Stimulated activated CD8-positive, alpha-beta memory T cell treated with anti-CD3 and anti-CD28 coated beads, Interleukin-15, amount 100 ng/mL, for 48 hours (primary cell): ENCODE measurements at places on chromosomes 2 and 18.

DNA sequence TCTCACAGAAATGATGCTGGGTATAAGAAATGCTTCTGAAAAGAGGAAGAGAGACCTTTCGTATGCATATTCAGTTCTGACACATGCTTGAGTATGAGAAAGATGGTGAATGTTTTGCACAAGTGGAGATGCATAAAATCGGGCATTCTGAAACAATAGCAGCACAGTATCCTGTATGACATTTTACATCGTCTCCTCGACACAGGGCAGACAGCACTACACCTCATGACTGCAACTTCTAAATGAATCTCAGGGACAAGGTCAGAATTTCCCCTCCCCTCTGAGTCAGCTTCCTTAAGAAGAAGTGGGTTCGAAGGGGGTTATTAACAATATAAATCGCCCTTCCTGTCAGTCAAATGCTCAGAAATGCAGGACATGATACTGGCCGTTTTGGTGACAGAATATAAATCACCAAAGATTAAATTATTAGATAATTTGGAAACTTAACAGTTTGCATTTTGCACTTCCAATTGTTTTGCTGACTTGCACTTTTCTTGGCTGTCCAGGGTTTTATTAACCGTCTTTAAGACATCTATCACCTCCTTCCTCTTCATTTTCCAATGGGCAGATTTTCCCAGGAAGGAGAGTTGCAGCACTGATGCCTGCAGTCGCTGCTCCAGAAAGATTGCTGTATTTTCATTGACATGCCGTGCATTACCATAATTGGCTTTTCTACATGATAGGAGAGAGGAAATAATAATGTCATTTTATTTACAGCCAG, 57.2 kb downstream of the TSHZ1 start:
- DNase-seq: no peak

- no peak for DNase-seq
These were observed 25.9 kb downstream of the LRRC30 start for GRCh38 chr18:7256618-7257425.

DNA sequence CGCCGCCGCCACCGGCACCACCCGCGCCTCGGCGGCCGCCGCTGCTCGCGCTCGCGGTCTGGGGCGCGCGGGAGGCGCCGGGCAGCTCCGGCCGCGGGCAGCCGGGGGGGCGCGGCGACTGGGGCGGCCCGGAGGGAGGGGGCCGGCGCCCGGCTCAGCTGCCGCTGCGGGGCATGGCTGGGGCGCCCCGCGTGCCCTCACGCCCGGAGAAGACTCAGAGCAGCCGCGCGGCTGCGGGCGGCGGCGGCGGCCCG, 295 bp downstream of the GAREM1 start:
- no peak for DNase-seq

DNA sequence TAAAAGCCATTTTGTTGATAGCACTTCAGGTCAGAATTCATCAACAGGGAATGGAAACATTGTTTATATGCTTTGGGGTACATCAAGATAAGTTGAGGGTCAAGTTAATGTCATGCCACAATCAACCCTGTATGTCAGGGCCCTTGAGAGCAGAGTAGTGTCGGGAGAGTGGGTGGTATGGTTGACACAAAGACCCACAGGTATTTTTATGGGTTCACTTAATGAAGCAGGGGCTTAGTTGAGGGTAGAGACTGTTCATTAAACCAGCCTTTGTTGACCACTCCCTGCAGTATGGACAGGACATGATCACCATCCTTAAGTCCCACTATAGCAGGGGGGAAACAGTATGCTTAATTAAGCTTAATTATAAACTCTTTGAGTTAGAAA, 5.7 kb downstream of the RPL37A start:
- no peak for DNase-seq

DNA sequence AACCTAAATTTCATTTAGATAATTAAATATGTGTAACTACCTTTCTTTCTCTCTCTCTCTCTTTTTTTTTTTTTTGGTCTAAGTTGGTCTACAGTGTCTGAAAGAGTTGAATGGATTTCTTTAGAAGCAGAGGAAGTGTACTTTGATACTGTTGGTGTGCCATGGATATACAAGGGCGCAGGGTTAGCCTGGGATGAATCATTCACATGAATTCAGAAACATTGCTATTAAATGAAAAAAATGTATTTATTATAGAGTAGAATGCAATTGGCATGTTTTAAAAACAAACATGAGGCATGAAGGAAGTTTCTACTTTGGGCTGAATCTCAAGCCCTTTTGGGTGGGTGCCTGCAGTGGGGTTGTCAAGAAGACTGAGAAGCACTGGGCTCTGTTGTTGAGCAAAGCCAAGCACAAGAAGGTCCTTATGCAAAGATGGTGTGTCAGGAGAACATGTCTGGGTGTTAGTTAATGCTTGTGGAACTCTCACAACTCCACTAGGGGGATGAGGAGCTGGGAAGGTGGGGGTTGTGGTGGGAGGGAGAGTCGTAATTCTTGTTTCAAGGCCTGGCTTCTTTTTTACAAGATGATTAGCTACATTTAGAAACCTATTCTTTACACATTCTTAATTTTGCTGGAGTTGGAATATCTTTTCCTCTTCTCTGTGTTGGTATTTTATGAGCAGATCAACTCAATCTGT, 57.9 kb downstream of the LYPD6 start:
- no peak for DNase-seq

DNA sequence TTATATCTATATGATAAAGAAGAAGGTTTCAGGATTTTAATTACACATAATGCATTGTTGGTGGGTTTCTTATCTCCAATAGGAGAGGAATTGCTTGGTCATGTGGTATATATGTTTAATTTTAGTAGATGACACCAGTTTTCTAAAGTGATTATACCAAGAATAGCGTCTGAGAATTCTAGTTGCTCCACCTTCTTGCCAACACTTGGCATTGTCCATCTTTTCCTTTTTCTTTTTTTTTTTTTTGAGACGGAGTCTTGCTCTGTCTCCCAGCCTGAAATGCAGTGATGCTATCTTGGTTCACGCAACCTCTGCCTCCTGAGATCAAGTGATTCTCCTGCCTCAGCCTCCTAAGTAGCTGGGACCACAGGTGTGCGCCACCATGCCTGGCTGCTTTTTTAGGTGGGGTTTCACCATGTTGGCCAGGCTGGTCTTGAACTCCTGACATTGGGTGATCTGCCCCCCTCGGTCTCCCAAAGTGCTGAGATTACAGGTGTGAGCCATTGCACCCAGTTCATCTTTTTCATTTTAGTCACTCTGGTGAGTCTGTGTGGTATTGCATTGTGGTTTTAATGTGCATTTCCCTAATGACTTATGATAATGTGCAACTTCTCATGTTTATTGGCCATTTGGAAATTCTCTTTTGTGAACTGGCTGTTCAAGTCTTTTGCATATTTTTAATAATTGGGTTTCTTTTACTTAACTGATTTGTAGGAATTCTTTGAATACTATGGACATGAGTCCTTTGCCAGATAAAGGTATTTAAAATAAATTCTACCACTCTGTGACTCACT, 37.3 kb upstream of the ZNF512 start:
- DNase-seq: no peak
